ENCODE measurements at places on chromosomes 16 and 17. TPM values are rescaled to one million over a fixed set of nuclear protein-coding genes. Genes with fewer than 3 reads are reported as not detected.

DNA sequence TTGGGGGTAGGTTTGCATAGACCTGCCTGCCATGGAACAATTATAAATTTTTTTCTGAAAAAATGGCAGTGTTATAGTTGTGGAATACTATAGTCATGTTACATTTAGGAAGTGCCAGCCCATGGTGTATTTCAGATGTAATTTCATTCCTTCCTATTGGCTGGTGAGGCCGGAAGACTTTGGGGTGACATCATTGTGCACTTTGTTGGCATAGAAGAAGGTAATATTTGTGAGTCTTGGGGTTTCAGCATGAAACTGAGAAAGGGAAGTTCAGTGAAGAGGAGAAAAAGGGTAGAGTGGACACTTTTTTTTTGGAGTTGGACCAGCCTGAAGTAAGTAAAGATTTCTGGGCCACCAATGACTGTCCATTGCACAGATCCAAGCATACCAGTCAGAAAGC, 16.0 kb upstream of the HEATR6 start:
- DNase-seq = no peak

- no peak for DNase-seq
These were observed at the start of gene CA7 for GRCh38 chr16:66844342-66845079. Gene CA7 (plus strand): TSS chr16:66844414. CDS start chr16:66844488, 74 bp downstream.

- no peak for DNase-seq
These were observed 292.4 kb upstream of the AXIN2 start for GRCh38 chr17:65853816-65854215.

DNA sequence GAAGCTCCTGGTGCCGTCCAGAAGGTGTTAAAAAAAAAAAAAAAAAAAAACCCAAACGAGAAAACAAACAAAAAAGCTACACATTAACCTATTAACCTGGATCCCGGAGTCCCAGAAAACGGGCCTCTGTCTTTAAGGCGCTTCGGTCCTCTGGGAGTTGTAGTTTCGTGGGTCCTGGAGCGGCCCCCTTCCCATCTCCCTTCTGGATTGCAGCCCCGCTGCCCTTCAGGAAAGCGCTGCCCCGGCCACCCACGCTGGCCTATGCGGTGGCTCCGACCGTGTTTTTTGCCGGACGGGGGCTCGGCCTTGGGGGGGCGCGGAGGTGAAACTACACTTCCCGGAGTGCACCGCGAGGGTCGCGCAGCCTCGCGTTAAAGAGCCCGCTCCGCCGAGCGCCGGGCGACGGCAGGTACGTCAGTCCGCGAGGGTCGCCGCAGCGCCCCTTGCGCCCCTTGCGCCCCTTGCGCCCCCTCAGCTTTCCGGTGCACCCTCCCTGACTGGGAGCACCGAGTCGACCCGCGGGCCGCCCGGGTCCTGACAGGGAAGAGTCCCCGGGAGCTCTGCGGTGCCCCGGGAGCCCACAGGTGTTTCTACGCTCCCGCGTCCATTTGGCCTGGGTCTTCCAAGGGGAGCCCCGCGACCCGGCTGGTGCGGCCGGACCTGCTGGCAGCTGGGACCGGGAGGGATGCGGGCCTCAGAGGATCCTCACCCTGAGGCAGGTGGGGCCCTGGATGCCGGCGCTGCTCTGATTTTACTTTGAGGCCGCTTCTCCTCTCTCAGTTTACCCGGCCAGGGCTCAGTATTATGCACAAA, at the start of gene FCSK:
FCSK (plus strand) TSS at position 374 of the 813 bp plus-strand sequence. CDS start 8,596 bp downstream, outside the sequence.
- DNase-seq = peak; percentile 38

The CD300H gene
- 0.78 TPM for total RNA-seq

DNA sequence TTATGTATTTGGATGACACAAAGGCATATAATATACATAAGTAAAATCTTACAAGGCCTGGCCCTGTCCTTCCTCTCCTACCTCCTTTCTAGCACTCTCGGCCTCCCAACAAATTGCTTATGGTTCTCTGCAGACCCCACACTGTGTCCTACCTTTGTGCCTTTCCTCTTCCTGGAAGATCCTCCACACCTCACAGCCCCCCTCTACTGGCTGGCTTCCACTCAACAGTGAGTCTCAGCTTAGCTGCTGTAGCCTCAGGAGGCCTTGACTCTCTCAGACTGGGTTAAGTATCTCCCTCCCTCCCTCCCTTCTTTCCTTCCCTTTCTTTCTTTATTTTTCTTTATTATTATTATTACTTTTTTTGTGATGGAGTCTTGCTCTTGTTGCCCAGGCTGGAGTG, 8.3 kb upstream of the SLC52A1 start:
- no peak for DNase-seq

The SMIM5 gene
- total RNA-seq = not detected

GRCh38 chr17:45160447-45161287, 1.0 kb upstream of the HEXIM2 start:
- peak; percentile 51 for DNase-seq

The TBC1D3 gene
- total RNA-seq = not detected

GRCh38 chr17:19426631-19427030, 15.6 kb downstream of the RNF112 start:
- DNase-seq = no peak

DNA sequence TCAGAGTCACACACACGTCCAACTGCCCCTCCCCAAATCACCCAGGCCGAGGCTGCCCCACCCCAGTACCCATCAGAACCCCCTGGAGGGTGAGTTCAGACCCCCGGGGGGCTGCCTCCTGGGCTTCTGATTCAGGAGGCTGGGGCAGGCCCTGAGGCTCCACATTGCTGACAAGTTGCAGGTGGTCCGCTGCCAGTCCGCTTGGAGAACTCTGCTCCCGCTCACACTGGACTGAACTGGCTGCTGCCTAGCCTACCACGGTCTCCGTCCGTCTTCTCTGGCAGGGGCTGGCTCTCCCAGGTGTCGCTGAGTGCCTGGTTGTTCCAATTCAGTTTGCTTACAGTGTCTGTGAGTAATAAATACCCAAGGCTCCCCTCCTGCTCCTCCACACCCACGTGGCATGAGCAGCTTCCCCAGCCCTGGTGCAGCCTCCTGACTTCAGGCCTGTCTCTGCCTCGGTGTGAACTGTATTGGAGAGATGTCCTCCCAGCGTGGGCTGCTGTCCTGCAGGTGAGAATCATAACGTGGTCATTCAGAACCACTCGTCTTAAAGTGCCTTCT, 163.4 kb downstream of the LAT start:
- DNase-seq = no peak
